Stimulated activated CD4-positive, alpha-beta T cell treated with anti-CD3 and anti-CD28 coated beads, Interleukin-4, amount 100 ng/mL, for 1 hour (primary cell): ENCODE measurements at places on chromosomes 5 and 9.

DNA sequence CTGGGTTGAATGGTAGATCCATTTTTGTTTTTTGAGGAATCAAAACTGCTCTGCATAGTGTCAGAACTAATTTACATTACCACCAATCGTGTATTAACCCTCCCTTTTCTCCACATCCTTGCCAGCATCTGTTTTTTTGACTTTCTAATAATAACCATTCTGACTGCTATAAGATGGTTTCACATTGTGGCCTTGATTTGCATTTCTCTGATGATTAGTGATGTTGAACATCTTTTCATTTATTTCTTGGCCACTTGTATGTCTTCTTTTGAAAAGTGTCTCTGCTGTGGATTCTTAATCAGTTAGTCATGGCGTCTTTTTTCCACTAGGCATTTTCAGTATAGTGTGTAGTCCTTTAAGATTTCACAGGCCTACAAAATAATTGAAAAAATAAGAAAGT is 2144.3 kb upstream of the C9orf72 start:
- no peak for DNase-seq

DNA sequence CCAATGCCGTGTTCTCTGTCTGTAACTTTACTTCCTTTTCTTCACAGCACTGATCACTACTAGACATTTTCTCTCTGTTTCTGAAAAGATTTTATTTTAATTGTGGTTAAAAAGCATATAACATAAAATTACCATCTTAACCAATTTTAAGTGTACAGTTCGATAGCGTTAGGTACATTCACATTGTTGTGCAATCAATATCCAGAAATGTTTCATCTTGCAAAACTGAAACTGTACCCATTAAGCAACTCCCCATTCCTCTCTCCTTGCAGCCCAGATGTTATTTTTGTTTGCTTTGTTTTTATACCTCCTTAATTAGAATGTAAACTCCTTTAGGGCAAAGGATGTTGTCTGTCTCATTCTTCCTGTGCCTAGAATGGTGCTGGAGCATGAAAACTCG is 47.5 kb downstream of the COL27A1 start:
- no peak for DNase-seq

GRCh38 chr9:21555911-21556310 is 73.8 kb upstream of the IFNE start:
- DNase-seq = no peak

- no peak for DNase-seq
Measured at GRCh38 chr9:109941771-109942170, 161.8 kb downstream of the PALM2AKAP2 start.

DNA sequence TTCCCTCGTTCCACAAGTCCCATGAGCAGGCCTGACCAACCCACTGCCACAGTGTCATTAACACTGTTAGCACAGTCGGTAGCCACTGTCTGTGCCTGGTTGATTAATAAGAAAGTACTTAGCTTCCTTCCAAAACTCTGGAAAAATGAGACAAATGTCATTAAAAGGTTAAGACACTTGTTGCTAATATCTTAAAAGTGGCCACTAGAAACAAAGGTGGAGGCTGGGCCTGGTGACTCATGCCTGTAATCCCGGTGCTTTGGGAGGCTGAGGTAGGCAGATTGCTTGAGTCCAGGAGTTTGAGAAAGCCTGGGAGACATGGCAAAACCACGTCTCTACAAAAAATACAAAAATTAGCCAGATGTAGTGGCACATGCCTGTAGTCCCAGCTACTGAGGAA is 194.0 kb downstream of the PDZD2 start:
- no peak for DNase-seq

GRCh38 chr5:24073107-24073506 is 565.7 kb downstream of the PRDM9 start:
- DNase-seq = no peak
